ENCODE measurements at places on chromosomes 6 and 20.

DNA sequence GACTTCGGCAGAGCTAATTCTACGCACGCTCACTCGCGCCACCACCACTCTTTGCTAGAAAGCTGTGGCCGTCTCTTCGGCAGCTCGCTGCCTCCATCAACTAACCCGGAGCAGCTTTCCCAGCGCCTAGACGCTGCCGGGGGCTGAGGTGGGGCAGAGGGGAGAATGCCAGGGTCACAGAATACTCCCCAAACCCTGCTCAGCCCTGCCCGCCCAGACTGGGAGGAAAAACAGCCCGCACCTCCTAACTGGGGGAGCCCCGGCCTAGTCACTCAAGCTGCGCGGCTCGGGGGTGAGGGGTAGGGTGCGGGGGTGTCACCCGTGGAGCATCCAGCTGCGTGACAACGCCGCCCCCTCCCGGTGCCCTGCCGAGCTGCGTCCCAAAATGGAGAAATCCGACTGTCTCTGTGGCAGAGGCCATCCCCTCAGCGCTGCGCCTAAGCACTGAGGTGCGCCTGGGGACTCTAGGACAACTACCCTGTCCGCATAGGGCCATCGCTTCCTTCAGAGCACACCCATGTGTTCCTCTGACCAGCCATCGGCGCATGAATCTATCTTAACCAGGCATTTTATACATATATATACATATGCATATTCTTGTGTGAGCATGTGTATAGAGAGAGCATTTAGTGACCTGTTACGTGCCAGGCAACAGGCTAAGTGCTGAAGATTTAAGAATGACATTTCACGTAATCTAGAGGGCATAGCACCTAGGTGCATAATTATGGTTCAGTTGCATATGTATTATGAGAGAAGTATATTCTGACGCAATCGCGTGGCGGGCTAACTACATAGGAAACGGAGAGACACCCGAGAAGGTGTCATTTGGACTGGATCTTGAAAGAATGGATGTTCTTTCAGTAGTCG, 1.5 kb upstream of the TENT5A start:
- peak; percentile 85 for DNase-seq

DNA sequence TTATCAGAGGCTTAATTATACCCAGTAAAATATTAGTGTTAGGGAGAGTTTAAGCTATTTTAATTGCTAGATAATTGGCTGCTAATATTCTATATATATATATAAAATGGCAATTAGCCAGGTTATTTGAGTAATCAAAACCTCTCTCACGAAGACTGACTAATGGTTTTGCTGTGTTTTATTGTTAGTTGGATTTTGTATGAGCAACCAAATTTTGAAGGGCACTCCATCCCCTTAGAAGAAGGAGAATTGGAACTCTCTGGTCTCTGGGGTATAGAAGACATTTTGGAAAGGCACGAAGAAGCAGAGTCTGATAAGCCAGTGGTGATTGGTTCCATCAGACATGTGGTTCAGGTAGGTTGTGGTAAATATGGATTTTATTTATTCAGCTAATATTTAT, 102.2 kb downstream of the RTN4IP1 start:
- DNase-seq = no peak

DNA sequence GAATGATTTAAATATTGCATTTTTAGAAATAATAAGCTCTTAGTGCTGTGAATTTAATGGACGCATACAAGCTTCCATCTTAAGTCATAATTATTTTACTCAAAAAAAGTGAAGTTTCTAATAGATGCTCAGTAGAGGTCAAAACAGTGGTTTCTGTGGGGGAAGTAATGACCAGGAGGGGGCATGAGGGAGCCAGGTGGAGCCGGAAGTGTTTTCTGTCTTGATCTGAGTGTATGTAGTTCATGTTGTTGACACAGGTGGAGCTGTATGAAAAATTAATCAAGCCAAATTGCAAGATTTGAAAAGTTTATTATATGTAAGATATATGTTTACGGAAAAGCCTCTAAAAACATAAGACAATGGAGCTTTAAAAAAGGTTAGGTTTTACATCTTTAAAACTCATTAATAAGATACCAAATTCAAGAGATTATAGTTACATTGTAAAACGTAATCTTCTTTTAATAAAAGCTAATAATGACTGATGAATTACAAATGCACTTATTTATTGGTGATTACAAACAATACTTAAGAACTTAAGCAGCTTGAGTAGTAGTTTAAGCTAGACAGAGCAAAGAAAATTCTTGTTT, 68.0 kb downstream of the PLAGL1 start:
- DNase-seq = peak; percentile 22

- DNase-seq = no peak
These were observed 100.8 kb downstream of the CAP2 start for GRCh38 chr6:17494177-17494576.

GRCh38 chr6:38438097-38438496, 201.6 kb downstream of the BTBD9 start:
- no peak for DNase-seq

GRCh38 chr6:49110916-49111315, 352.1 kb downstream of the MMUT start:
- no peak for DNase-seq

DNA sequence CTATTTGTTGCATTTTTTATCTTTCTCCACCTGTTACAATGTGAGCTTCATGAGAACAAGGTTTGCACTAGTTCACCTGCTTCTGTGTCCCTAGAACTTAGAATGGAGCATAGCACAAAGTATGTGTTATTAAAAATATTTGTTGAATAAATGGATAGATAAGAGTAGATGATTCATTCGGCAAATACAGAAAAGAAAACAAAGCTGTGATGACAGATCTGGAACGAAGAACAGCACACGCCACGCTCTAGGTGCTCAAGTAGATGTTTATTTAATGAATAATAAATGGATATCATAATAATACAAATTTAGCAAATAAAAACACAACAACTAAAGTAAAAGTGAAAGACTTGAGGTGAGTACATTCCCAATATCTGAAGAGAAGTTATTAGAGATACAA, 273.1 kb downstream of the HAO1 start:
- no peak for DNase-seq

GRCh38 chr20:60993433-60994044, 258.5 kb upstream of the CDH4 start:
- no peak for DNase-seq

GRCh38 chr6:168620578-168620977, 179.6 kb downstream of the SMOC2 start:
- DNase-seq = no peak

- no peak for DNase-seq
These were observed 165.3 kb upstream of the PREP start for GRCh38 chr6:105568142-105568541.

GRCh38 chr6:98944598-98945081, 3.1 kb downstream of the FBXL4 start:
- DNase-seq = no peak

GRCh38 chr6:125950293-125950692, 6.3 kb upstream of the HINT3 start:
- no peak for DNase-seq

- DNase-seq = no peak
These were observed 87.3 kb downstream of the TOX2 start for GRCh38 chr20:44001667-44002596.

DNA sequence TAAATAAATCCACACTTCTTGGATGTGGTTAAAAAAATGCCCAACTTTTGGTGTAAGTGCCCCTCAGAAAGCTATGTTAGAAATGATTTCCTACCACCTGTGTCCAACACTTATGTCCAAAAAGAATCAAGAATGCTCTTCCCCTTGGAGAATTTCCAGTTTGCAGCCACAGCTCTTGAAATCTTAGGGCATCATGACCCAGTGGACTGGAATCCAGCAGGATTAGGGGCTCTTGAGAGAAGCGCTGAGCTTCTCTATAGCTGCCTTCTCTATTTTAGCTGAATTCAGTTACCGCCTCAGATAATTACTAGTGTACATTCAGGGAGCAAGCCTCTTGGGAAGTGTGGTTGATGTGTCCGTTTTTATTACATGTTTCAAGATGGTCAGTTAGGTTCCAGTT, 2.5 kb downstream of the PHACTR1 start:
- DNase-seq = no peak

GRCh38 chr6:152572338-152573088, 64.6 kb downstream of the SYNE1 start:
- no peak for DNase-seq

- DNase-seq = no peak
These were observed 7.9 kb upstream of the BLCAP start for GRCh38 chr20:37535443-37536132.

GRCh38 chr6:11425431-11425871, 112.1 kb upstream of the TMEM170B start:
- DNase-seq = no peak

GRCh38 chr6:87742106-87742505, 40.1 kb upstream of the AKIRIN2 start:
- peak; percentile 12 for DNase-seq

DNA sequence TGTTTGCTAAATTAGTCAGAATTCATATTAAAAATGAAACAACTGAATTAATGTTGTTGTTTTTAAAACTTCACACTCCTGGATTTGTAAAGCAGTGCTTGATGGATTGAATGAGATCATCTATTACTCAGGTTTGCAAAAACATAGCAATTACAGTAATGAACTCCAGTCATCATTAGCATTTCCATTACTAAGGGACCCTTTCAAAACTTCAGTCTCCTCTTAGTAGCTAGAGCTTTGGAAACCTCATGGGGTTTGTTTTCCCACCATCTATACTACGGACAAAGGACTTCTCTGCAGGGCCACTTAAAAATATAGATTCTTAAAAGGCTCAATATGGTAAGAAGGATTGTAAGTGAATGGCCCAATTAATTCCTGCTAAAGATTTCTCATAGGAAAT, 209.9 kb upstream of the PRND start:
- no peak for DNase-seq

- DNase-seq = no peak
These were observed 194.0 kb upstream of the RNF217 start for GRCh38 chr6:124768224-124768623.

DNA sequence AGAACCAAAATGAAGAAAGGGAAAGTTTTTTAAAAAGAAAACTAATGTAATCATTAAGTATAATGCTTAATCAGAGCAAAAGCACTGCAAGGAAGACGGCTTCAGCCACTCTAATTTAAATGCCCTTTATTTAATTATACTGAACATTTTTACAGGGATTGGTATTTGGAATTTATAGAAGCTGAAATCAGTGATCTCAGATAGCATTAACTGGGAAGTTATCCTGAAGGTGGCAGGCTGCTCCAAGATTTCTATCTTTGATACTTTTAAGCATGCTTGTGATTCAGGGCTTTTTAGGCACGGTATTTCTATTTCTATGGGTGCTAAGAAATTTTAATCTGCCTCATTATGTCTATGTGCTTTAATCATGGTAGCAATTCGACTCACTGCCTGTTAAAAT, 1.3 kb upstream of the NDUFAF4 start:
- no peak for DNase-seq

DNA sequence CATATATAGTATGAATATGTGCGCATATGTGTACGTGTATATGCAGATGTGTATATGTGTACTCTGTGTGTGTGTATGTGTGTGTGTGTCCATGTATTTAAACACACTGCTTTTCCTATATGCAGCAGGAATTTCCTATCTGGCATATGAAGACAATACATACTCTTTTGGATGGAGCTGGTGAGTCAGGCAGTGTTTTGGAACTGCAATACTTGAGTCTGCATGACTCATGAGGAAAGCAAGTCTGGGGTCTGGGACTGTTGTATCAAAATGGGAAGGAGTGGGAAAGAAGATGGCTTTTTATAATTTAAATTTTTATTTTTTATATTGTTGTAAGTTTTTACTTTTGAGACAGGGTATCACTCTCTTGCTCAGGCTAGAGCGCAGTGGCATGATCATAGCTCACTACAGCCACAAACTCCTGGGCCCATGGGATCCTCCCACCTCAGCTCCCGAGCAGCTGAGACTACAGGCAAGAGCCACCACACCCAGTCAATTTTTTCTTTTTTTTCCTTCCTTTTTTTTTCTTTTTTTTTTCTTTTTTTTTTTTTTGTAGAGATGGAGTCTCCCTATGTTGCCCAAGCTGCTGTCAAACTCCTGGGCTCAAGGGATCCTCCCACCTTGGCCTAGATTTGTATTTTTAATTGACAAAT, 72.2 kb downstream of the ATXN1 start:
- no peak for DNase-seq

DNA sequence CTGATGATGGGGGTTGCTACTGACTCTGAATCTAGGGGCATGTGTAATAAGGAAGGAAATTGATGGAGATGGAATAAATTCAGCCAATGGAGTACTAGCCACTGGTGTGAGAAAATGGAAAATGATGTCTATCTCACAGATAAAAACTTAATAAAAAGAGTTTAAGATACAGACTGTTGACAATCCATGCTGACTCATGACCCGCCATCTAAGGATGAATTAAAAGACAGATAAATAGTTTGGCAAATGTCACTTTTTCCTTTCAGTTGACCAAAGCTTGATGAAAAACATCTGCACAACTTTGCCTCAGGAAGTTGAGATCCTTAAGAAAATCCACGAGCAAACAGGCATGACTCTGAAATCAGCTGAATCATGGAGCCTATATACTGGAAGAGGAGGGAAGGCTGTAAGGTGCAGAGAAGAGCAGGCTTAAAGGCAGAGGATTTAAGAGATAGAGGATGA, 82.6 kb upstream of the BMP5 start:
- DNase-seq = no peak

DNA sequence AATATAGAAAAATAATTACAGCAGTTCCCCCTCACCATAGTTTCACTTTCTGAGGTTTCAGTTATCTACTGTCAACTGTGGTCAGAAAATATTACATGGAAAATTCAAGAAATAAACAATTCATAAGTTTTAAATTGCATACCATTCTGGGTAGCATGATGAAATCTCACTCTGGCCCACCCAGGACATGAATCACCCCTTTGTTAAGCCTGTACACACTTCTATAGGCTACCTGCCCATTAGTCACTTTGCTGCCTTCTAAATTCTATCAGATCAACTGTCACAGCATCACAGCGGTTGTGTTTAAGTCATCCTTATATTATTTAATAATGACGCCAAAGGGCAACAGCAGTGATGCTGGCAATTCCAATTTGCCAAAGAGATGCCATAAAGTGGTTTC, 140.3 kb upstream of the RUNX2 start:
- DNase-seq = no peak

DNA sequence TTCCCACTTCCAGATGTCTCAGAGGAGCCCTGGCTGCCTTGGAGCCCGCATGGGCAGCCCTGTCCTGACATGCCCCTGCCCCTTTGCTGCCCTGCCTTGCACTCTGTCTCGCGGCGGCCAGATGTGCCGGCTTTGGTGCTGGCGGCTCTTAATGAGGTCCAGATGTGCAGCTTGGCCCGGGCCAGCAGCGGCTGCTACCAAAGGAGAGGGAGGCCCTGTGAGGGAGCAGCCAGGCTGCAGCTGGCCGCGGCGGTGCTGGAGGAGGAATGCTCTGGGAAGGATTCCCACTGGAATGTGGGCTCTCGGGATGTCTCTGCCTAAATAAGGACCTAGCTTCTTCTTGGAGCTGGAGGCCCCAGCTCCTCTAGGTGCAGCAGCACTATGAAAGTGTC, 72.4 kb downstream of the FGD2 start:
- DNase-seq = no peak

DNA sequence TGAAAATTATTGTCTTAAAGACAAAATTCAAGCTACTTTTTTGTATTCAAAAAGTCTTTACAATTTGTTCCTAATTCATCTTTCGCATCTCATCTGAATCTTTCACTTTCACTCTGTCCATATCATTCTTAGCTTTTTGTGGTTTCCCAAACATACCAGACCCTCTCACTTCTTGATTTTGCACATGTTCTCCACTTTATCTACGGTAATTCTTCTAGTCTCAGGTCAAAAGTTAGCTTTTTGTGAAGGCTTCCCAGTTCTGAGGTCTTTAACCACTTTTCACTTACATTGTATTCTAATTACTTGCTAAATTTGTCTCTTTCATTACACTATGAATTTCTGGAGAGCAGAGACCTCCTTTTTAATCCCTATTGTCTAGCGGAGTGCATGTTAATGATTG, 34.6 kb upstream of the EPHA7 start:
- no peak for DNase-seq

- DNase-seq = no peak
These were observed 4.2 kb downstream of the SYNDIG1 start for GRCh38 chr20:24473435-24474223.

Data from activated CD4-positive, alpha-beta T cell treated with anti-CD3 and anti-CD28 coated beads for 1 hour (primary cell).